Adrenal gland (tissue), 19 donors: ENCODE measurements at places on chromosomes 11 and 22. TPM values are rescaled to one million over a fixed set of nuclear protein-coding genes. Genes with fewer than 3 reads are reported as not detected.

- H3K36me3 ChIP-seq: no peaks in the 10 kb centered on the region
- H3K4me3 ChIP-seq: no peak overlapping the region
- no peaks in the 10 kb centered on the region for H3K4me1 ChIP-seq
- no peak for DNase-seq
Observed at GRCh38 chr11:96109331-96110030, 185.6 kb upstream of the MTMR2 start.

- H3K27ac ChIP-seq: no peak overlapping the region
- H3K4me1 ChIP-seq: no peaks in the 10 kb centered on the region
- DNase-seq: no peak
- H3K27me3 ChIP-seq: no peaks in the 10 kb centered on the region
Observed at GRCh38 chr11:130612291-130612851, 163.9 kb downstream of the ADAMTS15 start.

SCGB1C1 gene
- total RNA-seq: not detected

DNA sequence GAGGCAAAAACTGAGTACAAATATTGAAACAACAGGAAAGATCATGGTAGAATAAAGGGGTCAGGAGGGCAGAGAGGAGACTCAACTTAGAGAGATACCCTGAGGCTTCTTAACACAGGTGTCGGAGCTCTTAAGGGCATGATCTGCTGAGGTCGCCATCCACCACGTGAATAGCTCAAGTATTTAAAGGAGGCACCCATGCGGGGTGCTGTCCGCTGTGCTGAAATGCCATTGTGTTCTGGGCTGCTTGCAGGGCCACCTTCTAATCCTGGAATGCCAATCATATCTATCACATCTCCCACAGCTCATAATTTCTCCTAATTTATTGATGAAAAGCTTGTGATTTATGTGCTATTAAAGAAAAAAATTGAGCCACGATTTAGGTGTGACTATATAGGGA is 90.2 kb downstream of the SEZ6L start:
- H3K36me3 ChIP-seq: no peaks in the 10 kb centered on the region
- no peak overlapping the region for H3K4me3 ChIP-seq
- DNase-seq: no peak

DNA sequence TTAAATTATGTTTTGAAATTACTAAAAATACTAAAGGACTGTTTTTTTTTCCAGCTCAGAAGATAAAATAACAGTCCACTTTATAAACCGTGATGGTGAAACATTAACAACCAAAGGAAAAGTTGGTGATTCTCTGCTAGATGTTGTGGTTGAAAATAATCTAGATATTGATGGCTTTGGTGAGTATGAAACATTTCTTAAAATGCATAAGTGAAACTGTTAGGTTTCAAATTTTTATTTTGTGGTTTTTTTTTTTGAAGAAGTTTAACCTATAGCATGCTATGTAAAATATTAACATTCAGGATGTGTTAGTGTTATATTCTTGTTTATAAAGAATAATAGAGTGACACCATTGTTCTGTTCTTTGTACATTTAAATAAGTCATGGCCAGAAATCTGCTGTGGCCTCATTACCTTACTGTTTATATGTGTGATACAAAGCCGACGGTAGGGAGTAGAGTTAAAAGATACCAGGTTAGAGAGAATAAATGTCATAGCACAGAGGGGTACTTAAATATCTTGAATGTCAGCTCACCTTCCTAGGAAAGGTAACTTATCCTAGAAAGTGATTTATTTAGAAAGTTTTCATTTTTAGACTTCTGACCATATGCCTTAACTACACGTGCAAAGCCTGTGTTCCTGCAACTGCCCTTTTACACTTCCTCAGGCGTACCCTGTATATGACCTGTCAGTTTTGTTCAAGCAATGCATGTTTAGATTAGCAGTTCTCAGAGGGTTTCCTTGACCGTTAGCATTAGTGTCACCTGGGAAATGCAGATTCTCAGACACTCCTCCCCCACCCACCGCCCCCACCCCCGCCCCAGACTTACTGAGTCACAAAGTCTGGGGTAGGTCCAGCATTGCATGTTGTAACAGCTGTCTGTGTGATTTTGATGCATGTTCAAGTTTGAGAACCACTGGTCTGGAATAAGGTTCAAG is 6.3 kb downstream of the FDX1 start:
- H3K36me3 ChIP-seq: no peaks in the 10 kb centered on the region
- no peak overlapping the region for H3K4me3 ChIP-seq
- H3K27ac ChIP-seq: peak overlapping the region; percentile 67
- DNase-seq: peak; percentile 60
- H3K4me1 ChIP-seq: peaks cover 59% of the 10 kb centered on the region
- no peaks in the 10 kb centered on the region for H3K27me3 ChIP-seq

DNA sequence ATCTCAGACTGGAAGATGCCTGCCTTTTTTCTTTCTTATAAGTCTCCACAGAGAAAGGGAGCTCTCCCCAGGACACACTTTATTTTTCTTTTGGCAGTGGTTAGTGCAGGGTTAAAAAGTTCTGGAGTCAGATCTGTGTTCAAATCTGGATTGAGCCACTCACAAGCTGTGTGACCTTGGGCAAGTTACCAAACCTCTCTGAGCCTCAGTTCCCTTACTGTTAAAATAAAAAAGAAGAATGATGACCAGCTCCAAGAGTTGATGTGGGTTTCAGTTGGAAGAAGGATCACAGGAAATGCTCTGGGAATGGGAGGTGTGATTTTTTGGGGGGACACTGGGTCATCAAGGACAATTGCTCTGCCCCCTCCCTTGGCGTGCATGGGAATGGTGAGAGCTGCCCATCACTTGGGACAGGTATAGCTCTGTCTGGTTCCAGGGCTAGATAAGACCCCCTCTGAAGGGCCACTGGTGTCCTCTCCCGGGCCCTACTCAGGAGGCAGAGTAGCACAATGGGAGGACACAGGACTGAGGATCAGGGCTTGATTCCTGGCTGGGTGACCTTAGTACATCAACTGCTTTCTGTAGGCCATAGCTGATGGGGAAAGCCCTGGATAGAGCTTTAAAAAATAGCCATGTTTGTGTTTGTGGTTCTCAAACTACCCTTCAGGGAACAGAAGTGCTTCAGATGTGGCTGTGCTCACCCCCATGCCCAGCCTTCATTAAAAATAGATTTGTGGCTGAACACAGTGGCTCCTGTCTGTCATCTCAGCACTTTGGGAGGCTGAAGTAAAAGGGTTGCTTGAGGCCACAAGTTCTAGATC is 228.3 kb downstream of the MIAT start:
- no peak overlapping the region for H3K4me3 ChIP-seq
- peaks cover 9% of the 10 kb centered on the region for H3K4me1 ChIP-seq
- no peaks in the 10 kb centered on the region for H3K36me3 ChIP-seq
- no peak for DNase-seq
- H3K27ac ChIP-seq: no peak overlapping the region
- no peaks in the 10 kb centered on the region for H3K27me3 ChIP-seq
